ENCODE measurements at places on chromosomes 2 and 18. TPM values are rescaled to one million over a fixed set of nuclear protein-coding genes. Genes with fewer than 3 reads are reported as not detected.

DNA sequence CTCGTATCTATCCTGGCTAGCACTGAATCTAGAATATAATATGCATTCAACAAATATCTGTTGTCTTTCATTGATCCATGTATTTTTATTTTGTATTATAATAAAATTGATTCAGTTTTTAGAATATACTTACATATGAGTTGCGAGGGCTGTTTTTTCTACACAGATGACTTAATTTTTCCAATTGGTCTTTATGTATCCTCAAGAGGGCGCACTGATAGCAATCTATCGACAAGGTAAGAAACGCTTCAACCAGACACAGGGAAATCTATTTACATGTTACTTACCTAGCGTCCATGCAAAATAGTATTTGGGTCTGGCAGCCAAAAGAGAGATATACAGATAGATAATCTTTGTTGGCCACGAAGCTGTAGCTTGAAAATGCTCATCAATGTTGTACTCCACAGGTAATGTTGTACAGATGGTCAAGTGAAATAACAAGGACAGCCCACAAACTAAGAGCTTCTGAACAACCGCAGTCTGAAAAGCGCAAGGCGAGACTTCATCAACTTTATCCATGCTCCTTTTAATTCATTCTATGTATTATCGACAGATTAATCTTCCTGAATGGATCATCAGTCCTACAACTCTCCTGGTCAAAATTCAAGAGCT lies 35.5 kb upstream of the KIDINS220 start:
- peak; percentile 79 for DNase-seq

DNA sequence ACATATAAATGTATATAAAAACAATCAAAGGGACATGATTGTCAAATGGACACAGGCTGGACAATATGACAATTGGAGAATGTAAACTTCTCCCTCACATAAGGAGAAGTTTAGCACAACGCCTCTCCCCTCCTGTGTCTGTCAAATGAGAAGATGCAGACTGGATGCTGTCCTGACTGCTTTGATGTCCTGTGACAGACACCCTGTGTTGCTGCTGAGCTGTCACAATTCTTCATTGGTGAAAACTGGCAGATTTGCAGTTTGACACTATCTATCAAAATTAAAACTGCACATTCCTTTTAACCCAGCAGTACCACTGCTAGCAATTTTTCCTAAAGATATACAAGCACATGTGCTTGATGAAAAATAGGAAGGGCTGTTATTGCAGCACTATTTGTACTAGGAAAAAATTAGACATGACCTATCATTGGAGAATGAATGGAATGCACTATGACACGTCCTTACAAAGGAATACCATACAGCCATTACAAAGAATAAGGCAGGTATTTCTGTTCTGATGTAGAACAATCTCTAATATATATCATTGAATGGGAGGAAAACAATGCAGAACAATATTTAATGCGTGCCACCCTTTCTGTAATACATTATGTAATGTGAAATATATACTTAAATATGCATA lies 12.4 kb downstream of the DPYSL5 start:
- DNase-seq, result no peak

DNA sequence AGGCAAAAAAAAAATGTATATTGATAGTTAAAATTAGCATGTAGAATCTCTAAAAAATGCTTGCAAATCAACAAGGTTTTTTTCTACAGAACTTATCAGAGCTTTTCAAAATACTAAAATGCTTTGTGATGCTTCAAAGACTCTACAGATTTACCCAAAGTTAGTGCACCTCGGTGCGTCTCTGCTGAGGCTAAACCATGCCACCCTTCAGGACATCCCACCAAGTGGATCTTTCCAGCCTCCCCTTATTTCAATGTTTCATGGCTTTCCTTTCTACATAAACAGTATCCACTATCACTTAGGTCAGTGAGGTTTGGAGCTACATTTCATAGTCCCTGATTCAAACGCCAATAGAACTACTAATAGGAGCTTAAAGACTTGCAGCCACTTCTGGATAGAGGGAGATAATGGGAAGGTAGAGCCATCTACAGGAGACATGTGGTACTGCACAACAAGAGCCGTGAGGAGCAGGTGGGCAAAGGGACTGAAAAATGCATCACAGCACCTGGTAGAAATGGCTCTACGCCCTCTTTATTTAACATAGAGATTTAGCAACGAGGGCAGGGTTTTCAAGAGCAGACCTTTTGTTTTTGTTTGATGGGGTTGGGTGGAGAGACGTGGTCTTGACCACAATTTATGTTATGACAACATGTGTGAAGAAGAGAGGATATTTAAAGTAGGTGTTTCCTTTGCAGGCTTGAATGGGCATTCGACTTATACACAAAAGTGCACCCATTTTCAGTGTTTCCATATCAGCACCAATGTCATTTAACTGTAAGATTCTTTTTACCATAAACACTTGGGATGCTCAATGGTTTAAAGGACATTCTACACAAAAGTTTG lies 56.1 kb upstream of the SLC35G4 start:
- DNase-seq, result peak; percentile 40

- peak; percentile 49 for DNase-seq
These were observed at the start of gene CFAP65 for GRCh38 chr2:219041252-219041651. Gene CFAP65 (minus strand): TSS chr2:219041516. CDS start chr2:219039048, 2,468 bp downstream.

DNA sequence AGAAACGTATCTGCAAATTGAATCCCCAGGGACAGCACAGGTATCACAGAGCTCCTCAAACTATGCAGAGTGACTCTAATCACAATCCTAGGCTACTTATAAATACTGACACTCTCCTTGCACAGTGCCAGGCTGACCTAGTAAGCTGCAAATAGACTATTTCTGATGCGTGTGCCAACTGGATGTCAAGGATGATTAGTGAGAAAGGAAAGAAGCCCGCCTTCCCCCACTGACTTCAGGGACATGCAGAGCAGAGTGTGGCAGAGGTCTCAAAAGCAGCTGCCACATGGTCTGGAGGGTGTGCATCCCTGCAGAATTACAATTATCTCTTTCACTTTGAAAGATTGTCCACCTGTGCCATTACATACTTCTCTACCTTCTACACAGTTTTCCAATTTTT lies 235.6 kb downstream of the CPS1 start:
- no peak for DNase-seq

- DNase-seq, result peak; percentile 45
These were observed 249.2 kb upstream of the SLC39A10 start for GRCh38 chr2:195407783-195408182.

- no peak for DNase-seq
These were observed 901.6 kb downstream of the EPHA4 start for GRCh38 chr2:220670511-220670910.

SULT1C3 gene
- not detected for polyA plus RNA-seq

UCN gene
- not detected for polyA plus RNA-seq

SMCHD1 gene
- 30.3 TPM for polyA plus RNA-seq

C2orf72 gene
- 1.9 TPM for polyA plus RNA-seq

FOXI3 gene
- not detected for polyA plus RNA-seq

GAL3ST2 gene
- polyA plus RNA-seq, result not detected

PRPF40A gene
- 91.7 TPM for polyA plus RNA-seq

RNF181 gene
- 289 TPM for polyA plus RNA-seq
